ENCODE measurements at places on chromosomes 2 and 18.

DNA sequence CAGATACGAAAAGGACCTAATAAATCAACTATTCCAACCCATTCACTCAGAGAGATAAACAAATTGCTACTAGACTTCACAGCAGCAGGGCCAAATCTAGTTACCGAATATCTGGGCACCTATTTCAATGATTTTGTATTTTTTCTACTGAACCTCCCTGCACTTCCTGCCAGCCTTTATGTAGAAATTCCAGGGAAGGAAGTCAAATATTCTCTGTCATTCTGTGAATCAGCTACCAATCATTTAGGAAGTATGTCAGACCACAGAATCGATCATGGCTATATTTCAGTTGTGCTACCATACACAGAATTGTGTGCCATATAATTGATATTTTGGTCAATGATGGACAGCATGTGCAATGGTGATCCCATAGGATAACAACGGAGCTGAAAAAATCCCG is 109.6 kb upstream of the SPOPL start:
- no peak for DNase-seq

- no peak for DNase-seq
These were observed 35.5 kb downstream of the DIS3L2 start for GRCh38 chr2:231996797-231997540.

DNA sequence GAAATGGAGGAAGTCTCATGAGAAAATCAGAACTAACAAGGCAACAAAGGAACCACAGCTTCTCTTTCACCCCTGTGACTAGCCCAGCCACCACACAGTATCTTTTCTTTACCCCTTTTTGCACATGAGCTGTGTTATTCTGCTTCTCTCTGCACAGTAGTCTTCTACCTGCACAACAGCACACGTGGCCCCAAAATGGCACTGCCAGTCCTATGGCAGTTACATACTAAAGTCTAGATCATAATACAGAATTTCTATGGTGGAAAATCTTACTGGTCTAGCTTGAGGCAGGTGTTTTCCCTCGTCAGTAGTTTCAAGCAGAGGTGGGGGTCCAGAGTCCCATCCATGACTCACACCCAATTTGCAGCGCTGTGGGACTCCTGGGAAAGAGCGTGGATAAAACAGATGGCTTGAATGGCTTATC is 177.7 kb downstream of the DIS3L2 start:
- no peak for DNase-seq

DNA sequence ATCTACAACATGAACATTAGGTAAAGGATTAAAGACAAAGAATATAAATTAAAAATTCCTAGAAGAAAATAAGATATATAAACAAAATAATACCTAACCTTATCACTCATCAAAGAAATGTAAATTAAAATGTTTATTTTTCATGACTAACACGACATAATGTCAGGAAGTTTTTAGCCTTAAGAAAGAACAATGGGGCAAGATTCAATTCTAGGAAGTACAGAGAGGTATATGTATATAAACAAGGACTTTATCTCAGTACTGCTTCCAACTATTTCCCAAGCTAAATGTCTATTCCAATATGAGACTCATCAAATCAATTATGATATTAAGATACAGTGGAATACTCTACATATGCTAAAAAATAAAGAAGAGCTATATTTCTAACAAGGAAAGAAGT is 44.1 kb downstream of the TTC21B start:
- DNase-seq, result no peak

DNA sequence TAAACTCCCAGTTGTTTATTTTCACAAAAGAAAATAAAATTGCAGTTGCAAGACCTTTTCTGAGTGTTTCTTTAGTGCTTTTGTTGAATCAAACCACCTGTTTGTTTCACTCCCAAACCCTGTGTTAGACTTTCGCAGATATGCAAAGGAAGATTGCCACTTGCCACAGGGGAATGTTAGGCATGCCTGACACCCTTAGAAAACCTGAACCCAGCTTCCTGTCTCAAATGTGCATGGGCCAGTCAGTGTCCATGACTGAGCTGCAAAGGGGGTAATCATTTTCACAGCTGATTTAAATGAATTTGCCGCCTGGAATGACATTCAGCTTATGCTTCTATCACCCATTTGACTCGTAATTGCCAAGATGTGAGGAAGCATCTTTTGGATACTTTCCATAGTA is 17.5 kb downstream of the TGOLN2 start:
- DNase-seq, result no peak

DNA sequence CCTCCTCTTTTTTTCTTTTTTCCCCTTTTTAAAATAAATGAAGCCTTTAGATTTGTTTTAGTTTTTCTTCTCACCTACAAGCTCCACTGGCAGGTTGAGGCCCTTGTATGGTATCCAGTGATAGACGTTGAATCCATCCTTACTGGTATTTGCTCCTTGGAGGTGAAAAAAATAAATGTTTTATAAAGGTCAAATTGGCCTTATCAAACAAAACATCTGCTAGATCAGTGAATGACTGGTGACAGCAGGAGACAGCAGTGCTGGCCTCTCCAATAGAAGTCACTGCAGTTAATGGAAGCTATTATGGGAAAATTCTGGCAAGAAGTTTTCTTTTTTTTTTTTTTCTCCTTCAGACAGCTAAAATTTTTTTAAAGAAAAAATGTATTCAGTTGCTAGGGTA is 12.6 kb upstream of the SP9 start:
- no peak for DNase-seq

- DNase-seq, result no peak
These were observed 79.4 kb downstream of the SCG2 start for GRCh38 chr2:223522796-223523195.

GRCh38 chr2:19332503-19332902 is 25.9 kb downstream of the OSR1 start:
- no peak for DNase-seq

- DNase-seq, result no peak
These were observed 40.4 kb downstream of the PTPN2 start for GRCh38 chr18:12843420-12844350.

DNA sequence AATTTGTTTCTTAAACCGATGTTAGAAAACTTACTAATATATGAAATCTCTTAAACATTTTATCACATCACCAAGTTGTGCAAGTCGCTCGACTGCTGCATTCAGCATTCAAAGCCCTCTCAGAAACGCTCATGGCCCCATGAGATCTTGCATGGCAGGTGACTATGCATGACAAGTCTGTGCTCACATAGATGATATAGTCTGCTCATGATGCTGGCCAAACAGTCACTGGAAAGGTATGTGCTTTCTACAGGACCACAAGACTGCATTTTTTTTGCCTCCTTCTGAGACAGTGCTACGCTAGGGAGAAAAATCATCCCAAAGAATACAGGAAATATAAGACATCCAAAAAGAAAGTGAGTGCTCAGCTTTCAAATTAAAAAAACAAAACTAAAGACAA is 98.3 kb upstream of the ZBTB14 start:
- DNase-seq, result no peak

DNA sequence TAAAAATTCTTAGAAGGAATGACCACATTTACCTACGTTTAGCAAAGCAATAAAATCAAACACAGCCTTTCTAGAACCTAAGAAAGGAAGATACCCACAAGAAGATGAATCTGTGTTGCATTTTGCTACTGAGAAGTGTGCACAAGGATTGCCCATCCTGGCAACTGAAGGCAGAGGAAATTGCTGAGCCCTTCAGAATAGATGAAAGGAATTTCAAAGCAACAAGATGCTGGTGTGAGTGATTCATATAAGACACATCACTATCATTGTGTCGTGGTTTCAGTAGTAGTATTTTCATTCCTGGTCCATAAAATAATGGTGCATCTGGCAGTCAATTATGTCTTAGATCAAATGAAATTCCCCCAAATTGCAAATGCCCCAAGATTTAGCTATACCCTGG is 48.4 kb upstream of the ANKRD44 start:
- DNase-seq, result no peak

Data from hematopoietic multipotent progenitor cell treated with erythropoietin and hydrocortisone succinate and interleukin-3 and kit ligand, for 8 days (in vitro differentiated cells).